ENCODE measurements at places on chromosomes 3 and 15.

DNA sequence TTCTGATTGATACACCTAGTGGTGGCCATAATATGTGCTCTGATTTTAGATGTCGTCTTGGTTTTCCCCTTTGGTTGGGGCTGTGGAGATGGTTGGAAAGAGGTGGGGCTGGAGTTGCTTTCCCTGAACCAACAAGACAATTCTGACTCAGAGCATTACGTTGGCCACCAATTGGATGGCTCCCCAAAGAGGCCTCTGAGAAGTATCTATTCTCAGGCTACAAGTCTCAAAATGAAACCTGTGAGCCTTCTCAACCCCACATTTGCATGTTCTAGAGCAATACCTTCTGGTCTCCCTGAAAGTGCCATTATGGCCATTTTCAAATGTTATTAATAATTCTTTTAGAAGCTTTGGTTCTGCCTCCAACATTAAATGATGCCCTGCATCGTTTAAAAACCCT lies 188.4 kb upstream of the WNT5A start:
- DNase-seq: no peak

- no peak for DNase-seq
Observed at GRCh38 chr3:114958930-114959329, 188.2 kb downstream of the ZBTB20 start.

- DNase-seq: peak; percentile 51
Observed at GRCh38 chr3:57026944-57027343, 33.5 kb upstream of the SPATA12 start.

DNA sequence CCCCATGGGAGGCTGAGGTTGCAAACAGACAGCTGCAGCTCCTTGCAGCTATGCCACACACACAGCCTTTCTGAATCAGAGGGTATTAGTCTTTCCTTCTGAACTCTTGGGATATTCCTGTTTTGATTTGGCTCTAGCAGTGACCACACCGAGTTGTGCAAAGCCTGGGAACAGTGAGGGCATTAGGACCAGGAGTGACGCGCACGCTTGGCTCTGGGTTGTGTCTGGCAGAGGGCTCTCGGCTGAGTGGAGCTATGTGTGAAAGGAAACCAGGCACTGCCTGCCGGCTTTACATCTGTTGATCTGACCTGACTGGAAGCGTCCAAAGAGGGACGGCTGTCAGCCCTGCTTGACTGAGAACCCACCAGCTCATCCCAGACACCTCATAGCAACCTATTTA lies at the start of gene GALNT15:
Gene GALNT15, plus strand, starts transcription at position 292 of the 400 bp plus-strand sequence. CDS start 472 bp downstream, outside the sequence.
- DNase-seq: peak; percentile 97

- DNase-seq: peak; percentile 80
Observed at GRCh38 chr15:40104865-40105516, 3.7 kb downstream of the BMF start.

Data from fibroblast of skin of right quadriceps (primary cell).